ENCODE measurements at places on chromosomes 5 and 9.

- no peak for DNase-seq
These were observed 30.8 kb upstream of the SH3TC2 start for GRCh38 chr5:149093625-149094024.

- DNase-seq, result no peak
These were observed 187.7 kb downstream of the DENND1A start for GRCh38 chr9:123742009-123742767.

- no peak for DNase-seq
These were observed 217.5 kb downstream of the MAN2A1 start for GRCh38 chr5:109907189-109907588.

DNA sequence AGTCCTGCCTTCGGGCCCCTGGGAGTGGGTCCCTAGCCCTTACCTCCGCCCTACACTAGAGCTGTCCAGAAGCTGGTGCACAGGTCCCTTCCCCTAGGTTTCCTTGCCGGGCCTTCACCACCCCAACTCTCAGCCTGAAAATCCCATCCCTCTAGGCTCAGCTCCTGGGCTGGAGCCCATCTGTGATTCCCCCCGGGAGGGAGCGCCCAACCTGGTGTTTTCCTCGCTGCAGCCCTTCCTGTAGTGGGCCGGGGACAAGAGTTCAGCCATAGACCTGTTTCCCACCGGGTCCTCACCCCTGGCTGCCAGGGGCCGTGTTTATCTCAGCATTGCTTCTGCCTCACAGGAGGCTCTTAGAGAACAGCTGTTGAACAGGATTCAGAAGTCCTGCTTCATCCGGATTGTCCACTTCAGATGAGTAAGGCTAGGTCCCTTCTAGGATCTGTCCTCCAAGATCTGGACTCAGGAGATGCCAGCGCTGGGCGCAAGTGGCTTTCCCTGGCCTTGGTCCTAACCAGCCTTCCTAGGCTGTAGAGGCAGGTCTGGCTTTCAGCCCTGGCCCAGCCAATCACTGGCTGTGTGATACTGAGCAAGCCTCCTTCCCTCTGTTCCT lies 965 bp downstream of the GLIPR2 start:
- no peak for DNase-seq

DNA sequence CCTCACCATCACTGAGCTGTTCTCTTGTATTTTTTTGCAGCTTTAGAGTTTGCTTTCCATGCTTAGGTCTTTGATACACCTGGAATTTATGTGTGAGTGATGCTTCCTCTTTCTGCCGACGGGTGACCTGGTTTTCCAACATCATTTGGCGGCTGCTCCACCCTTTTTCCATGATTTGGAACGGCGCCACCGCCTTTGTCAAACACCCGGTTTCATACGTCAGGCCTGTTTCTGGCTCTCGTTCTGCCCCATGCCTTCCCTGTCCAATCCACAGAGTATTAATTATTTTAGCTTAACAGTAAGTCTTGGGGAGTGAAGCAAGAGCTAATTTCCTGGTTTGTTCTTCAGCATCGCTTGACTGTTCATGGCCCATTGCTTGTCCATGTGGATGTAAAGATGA lies 30.2 kb downstream of the CACNA1B start:
- DNase-seq, result no peak

DNA sequence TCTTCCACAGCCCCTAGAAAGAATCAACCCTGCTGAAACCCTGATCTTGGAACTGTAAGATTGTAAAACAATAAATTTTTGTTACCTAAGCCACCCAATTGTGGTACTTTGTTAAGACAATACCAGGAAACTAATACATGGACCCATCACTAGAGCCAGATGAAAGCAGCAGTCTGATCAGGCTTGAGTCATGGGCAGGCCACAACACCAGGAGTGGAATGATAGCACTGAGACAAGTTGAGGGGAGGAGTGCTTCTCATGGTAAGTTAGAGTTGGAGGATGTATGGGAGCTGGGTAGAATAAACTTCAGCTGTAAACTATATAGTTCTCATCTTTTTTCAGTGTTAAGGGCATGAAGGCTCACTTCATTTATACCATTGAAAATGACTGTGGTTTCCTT lies 164.4 kb upstream of the OR13F1 start:
- no peak for DNase-seq

DNA sequence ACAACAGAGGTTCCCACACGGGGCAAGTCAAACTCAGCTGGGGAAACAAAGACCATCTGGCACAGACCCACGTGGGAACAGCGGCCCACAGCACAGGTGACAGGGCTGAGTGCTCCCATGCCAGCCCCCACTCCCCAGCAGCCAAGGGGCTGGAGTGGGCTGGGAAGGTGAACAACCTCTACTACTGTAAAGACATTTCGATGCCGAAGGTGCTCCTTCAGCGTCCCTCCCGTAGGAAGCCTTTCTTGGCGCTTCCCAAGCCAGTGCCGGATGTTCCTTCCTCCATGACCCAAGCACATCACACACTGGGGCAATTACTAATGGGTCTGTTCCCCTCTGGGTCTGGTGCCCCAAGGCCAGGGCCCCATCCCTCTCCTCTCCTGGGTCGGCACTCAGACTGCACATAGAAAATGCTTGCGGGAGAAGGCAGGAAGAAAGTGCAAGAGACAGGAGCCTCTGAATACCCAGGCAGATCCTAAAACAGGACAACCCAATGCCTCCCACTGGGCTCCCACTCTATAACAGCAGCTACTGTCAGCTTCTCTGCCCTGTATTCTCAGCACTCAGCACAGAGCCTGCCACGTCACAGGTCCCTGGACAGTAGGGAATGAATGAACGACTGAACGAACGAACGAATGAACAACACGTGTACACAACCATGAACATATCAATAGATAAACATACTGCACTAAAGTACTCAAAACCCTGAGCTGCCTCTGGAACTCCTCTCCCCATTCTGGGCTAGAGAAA lies 77.0 kb upstream of the LRRTM2 start:
- DNase-seq, result no peak

DNA sequence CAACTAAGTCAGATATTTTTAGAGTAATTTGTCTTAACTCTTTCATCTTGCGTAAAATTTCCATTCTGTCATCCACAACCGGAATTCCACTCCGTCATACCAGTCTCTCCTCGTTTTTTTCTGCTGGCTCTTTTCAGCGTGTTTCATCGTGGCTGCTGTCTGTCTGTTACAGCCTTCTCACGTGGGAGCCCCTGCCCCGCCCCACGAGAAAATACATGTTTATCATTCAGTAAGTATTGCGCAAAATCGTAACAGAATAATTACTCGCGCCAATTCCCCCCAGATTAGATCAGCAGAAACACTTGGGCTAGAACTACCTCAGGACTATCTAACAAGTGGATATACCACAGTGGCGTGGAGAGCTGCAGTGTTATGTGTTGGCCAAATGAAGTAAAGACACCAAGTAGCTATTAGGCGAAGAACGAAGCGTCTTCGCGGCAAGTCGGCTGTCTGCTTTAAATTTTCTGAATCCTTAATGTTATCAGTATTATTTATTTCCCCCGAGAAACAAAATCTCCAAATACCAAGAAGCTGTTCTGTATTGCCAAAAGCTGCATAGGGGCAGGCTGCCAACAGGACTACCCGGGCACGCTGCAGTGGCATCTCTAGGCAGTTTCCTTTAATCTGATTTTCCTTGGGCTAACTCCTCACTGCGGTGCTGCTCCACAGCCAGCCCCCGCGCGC lies 566 bp upstream of the FOCAD start:
- peak; percentile 16 for DNase-seq

DNA sequence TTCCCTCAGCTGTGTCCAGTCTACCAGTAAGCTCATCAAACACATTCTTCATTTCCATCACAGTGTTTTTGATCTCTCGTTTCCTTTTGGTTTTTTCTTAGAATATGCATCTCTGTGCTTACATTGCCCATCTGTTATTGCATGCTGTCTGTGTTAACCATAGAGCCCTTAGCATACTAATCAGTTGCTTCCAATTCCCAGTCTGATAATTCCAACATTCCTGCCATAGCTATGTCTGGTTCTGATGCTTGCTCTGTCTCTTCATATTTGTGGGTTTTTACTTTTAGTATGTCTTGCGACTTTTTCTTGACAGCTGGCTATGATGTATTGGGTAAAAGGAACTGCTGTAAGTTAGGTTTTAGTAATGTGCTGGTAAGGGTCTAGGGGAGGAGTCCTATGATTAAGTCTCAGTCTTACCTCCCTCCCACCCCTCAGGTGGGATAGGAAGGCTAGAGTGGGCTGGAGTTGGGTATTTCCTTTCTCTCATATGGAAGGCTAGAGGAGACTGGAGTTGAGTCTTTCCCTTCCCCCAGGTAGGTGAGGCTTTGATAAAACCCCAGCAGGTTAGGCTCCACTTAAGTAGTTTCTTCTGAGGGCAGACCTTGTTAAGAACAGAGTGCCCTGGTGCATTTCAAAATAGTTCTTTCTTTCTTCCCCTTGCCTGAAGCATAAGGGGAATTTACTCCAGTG lies 99.1 kb upstream of the RASGRF2 start:
- DNase-seq, result no peak
